ENCODE measurements at places on chromosomes 6 and 20.

GRCh38 chr6:112933947-112934346, 586.8 kb downstream of the RFPL4B start:
- DNase-seq, result no peak

GRCh38 chr6:5994234-5994998, 12.3 kb downstream of the NRN1 start:
- no peak for DNase-seq

DNA sequence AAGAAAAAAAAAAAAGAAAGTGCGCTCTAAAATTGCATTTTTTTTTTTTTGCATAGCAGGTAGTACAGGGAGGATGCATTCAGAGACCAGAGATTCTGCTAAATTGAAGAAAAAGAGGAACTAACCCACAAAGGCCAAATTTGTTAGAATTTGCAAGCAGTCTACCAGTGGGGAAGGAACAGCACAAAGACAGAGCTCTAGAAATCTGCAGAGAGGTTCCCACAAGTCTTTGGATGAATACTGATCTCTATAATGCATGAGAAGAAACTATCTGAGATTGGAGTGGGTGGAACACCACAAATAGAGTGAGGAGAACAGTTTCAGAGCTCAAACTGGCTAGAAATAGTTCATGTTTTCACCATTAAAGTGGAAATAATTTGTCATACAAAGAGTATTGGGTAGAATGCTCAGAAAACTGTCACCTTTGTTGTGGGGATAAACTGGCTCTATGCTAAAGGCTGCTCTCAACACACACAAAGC, 79.6 kb upstream of the AHI1 start:
- DNase-seq, result no peak

DNA sequence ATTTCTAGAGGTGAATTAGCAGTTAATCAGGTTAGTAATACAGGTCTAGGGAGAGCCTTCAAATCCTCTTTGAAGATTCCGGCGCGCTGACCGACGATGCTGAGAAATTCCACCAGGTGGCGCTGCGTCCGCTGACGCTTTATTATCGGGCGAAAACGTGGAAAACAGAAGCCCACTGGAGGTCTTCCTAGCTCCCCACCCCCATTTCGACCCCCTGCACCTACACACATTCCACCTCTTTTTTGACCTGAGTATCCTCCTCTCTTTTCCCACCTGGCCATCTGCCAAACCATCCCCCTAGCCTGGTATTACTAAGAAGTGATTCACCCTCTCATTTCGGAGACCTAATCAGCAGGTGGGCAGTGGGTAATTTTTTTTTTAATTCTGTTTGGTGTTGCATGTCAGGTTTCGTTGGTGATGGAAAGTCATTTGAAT, 65.4 kb upstream of the RIN2 start:
- DNase-seq, result no peak

- DNase-seq, result no peak
These were observed 597.5 kb upstream of the JAG1 start for GRCh38 chr20:11271319-11271718.

DNA sequence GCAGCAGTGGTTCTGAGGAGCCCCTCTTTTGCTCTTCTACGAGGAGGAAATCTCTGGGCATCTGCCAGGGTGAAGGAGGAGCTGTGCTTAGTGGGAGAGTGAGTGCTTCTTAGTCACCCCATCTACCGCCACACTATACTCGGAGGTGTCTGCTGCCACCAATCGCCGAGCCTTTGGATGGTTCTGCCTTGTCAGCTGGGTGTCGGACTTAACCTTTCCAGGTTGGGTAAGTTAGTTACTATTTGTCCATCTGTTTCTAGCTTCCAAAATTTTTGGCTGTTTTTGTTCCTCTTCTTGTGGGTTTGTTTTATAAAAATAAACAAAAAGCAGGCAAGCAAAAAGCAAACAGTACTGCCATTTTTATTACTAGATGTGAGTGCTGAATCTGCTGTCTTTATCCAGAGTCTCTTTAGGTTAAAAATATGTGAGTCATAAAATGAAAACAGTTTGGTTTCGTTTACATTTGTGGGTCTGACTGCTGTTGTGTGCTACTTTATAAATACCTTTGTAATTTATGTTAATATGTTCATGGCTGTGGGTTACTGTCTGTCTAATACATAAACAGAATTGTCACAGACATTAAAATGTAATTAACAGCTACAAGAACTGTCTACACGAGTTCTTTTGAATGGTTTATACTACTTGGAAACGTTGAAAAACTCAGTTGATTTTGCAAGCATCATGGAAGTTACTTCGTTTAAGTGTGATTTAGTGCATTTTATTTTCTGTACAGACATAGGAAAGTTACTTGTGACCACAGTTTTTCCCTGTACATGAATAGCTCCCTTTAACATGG, 89.2 kb downstream of the ARID1B start:
- no peak for DNase-seq

Data from cortex of kidney (tissue), 1 donor.